ENCODE measurements at places on chromosomes 16 and 17.

DNA sequence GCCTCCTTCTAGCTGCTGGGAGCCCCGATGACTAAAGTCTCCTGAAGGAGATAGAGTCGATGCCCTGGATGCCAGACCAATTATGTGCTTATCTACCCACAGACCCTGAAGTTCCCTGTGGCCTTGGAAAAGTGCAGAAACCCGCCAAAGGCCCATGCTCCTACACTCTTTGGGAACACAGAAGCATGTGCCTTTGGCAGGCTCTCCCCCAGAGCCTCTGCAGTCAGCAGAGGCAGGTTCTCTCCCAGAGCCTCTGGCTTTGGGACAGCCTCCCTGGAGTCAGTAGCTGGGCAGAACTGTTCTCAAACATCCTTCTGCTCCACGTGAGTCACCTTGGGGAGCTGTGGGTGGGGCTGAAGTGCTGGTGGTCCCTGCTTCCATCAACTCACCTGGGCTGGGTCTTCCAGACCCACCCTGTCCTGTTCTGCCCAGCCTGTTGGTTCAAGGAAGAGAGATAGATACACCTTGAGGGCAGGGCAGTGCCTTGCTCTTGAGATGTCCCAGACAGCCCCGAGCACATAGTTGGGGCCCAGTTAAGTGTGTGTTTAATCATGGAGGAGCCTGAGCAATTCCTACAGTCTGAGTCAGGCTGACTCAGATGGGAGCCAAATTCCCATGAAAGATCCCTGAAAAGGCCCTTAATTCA, 3.2 kb upstream of the CDK5RAP3 start:
- no peak for DNase-seq

- DNase-seq = no peak
Measured at GRCh38 chr17:17533901-17534441, 37.8 kb upstream of the RASD1 start.

GRCh38 chr17:73757420-73757819, 113.2 kb upstream of the SDK2 start:
- peak; percentile 79 for DNase-seq

GRCh38 chr17:3974980-3975379, 10.7 kb upstream of the ATP2A3 start:
- no peak for DNase-seq

GRCh38 chr17:50118076-50118827, 11.7 kb downstream of the SAMD14 start:
- DNase-seq = no peak

DNA sequence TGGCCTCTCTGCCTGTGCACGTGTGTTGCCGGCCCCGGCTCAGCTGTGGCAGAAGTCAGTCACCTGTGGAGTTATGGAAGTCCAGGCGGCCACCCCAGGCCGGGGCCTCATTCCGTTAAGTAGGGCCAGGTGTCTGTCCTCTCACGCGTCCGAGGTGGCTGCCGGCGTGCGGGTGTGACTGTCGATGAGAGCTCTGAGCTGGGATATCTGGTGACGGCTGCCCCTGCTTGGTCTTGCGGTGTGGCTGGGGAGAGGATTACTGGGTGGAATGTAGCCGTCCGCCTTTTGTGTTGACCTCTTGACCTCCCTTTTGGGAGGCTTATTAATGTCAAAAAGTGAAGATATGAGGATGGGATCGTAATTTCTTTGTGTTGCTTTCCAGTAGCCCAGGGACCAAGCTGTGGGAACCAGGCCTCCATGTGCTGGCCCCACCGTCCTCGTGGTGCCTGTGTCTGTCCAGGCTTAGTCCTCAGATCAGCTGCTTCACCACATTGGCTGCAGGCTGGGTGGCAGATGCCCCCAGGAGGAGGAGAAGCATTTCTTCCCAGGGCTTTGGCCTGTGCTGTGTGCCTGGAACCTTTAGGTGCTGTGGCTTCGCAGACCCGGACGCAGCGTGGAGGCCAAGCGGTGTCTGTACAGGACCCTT, 23.0 kb upstream of the ZNF750 start:
- DNase-seq = no peak

DNA sequence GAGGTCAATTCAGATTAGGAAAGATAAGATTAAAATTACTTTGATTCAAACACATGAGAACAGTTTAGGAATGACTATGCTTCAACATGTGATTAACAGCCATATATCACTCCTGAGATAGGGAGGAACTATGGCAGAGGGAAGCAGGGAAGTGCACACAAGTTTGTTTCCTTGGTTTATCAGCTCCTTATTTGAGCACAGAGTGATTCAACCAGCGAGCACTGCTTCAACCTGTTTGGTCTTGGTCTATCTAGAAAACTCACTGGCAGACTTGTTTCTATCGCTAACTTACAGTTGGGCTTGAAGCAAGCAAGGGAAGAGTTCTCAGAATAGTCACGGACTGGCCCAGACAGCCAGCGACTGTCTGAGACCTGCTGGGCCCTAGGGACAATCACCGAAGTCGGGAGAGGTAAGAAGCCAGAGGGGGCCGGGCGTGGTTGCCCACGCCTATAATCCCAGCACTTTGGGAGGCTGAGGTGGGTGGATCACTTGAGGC, 23.5 kb downstream of the TUBG1 start:
- no peak for DNase-seq

- no peak for DNase-seq
Measured at GRCh38 chr17:44601539-44601938, 44.3 kb downstream of the FZD2 start.

Data from DMS79 (cell line).